ENCODE measurements at places on chromosomes 2 and 18.

GRCh38 chr2:52745144-52745543 lies 1022.5 kb upstream of the CHAC2 start:
- DNase-seq, result no peak

- DNase-seq, result no peak
Observed at GRCh38 chr2:10613263-10613662, 76.5 kb downstream of the NOL10 start.

DNA sequence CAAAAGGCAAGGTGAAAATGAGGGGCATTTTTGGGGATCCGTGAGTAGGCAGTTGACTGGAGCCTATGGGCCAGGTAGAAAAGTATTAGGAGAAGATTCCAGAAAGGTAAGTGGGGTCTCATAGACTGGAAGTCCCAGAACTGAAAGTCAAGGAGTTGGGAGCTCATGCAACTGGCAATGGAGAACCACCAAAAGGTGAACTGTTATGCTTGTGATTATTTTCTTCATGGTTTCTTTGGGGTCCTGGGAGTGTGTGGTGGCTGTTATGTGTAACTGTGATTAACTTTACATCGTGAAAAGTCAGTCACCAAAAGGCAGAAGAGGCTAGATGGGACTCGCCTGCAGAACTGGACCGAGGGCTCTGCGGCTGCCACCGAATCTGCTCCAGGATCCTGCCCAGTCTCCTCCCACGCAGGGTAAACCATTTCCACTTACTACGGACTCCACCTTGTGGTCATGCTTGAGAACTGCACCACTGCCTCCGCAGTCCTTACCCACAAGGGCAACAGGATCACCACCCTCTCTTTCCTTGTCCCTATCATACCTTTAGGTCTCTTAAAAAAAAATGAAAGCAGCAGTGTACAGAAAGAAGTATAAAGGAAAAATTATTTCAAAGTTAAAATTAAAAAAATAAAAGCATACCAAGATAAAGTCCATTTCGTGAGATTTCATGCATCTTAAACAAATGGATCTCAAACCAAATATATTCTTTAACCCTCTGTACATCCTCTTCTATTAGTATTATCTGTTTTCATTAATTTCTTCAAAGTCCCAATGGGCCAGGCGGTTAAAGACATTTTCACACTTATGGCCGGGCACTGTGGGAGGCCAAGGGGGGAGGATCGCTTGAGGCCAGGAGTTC lies 15.6 kb upstream of the CEP68 start:
- peak; percentile 87 for DNase-seq

DNA sequence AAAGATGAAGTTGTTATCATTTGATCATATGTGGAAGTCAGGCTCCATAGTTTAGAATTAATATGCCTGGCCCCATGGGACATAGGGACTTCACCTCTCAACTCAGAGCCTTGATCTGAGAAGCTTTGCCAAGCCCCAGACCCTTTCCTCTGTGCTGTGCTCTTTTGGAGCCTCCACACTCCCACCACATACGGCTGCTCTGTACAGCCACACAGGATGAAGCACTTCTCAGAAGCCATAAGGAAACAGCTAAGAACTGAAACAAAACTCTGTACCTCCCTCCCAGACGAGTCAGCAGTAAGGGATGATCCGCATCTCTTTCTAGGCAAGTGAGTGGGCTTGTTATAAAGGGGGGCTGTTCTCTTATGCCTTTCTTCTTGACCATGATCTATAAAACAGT lies 66.5 kb downstream of the CAB39 start:
- no peak for DNase-seq

DNA sequence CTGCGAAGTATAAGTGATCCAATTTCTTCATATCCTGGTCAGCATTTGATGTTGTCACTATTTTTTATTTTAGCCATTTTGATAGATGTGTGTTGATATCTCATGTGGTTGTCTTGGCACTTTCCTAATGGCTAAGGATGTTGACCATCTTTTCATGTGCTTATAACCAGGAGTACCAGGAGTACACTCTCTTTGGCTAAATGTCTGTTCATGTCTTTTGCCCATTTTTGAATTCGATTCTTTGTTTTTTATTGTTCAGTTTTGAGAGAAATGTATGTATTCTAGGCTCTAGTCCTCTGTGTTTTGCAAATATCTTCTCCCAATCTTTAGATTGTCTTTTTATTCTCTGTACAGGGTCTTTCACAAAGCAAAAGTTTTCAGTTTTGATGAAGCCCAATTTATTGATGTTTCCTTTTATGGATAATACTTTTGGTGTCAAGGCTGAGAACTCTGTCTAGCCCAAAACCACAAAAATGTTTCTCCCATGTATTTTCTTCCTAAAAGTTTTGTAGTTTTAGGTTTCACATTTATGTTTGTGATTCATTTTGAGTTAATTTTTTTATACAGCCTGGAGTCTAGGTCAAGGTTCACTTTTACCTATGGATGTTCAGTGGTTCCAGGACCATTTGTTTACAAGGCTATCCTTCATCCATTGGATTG lies 65.4 kb downstream of the SDC1 start:
- no peak for DNase-seq
